ENCODE measurements at places on chromosomes 7 and 10. TPM values are rescaled to one million over a fixed set of nuclear protein-coding genes. Genes with fewer than 3 reads are reported as not detected.

GRCh38 chr7:21099432-21099831, 312.7 kb upstream of the SP8 start:
- H3K27ac ChIP-seq: no peak overlapping the region
- H3K27me3 ChIP-seq: no peaks in the 10 kb centered on the region
- no peaks in the 10 kb centered on the region for H3K4me1 ChIP-seq
- H3K36me3 ChIP-seq: no peaks in the 10 kb centered on the region
- no peak overlapping the region for H3K4me3 ChIP-seq
- DNase-seq: peak; percentile 1

DNA sequence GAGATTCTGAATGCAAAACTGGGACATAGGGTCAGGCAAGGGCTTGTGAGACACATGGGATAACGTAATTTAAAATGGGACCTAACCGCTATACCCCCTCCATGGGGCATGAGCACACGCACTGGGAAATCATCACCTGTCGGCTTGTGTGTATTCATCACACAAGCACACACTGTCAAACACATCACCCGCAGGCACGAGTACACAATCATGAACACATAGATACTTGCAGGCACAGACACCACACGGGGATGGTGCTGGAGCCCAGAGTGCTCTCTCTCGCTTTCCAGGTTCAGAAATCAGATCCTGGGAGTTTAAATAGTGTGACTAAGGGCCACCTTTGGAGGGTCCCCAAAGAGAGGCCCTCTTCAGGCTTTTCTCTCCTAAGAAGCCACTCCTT, 19.6 kb upstream of the TLX1 start:
- H3K4me3 ChIP-seq: no peak overlapping the region
- no peaks in the 10 kb centered on the region for H3K36me3 ChIP-seq
- peaks cover 18% of the 10 kb centered on the region for H3K27me3 ChIP-seq
- H3K4me1 ChIP-seq: no peaks in the 10 kb centered on the region
- DNase-seq: no peak

- peak; percentile 81 for DNase-seq
- H3K27me3 ChIP-seq: no peaks in the 10 kb centered on the region
- H3K36me3 ChIP-seq: no peaks in the 10 kb centered on the region
Measured at GRCh38 chr7:84060760-84061261, 133.8 kb downstream of the SEMA3A start.

DNA sequence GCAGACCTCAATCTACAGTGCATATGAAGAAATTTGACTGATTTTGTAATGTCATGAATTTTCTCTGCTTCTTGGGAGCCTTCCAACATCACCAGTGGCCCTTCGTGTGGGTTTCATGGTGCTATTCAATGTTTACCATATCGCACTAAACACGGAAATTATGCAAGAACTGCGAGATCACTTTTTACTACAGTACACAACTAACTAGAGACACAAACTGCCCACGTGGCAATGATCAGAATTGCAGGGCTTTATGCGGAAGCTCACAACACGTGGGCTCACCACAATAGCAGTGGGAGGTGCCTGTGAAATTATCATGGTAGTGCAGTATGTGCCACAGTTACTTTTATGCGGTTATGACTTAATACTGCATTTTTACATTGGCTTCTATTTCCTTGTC, 449.7 kb upstream of the KLF6 start:
- no peaks in the 10 kb centered on the region for H3K36me3 ChIP-seq
- DNase-seq: no peak
- H3K4me3 ChIP-seq: no peak overlapping the region

- H3K27me3 ChIP-seq: no peaks in the 10 kb centered on the region
- no peak for DNase-seq
- H3K4me1 ChIP-seq: no peaks in the 10 kb centered on the region
- H3K36me3 ChIP-seq: no peaks in the 10 kb centered on the region
Measured at GRCh38 chr10:117249493-117250093, 8.7 kb downstream of the SLC18A2 start.

DNA sequence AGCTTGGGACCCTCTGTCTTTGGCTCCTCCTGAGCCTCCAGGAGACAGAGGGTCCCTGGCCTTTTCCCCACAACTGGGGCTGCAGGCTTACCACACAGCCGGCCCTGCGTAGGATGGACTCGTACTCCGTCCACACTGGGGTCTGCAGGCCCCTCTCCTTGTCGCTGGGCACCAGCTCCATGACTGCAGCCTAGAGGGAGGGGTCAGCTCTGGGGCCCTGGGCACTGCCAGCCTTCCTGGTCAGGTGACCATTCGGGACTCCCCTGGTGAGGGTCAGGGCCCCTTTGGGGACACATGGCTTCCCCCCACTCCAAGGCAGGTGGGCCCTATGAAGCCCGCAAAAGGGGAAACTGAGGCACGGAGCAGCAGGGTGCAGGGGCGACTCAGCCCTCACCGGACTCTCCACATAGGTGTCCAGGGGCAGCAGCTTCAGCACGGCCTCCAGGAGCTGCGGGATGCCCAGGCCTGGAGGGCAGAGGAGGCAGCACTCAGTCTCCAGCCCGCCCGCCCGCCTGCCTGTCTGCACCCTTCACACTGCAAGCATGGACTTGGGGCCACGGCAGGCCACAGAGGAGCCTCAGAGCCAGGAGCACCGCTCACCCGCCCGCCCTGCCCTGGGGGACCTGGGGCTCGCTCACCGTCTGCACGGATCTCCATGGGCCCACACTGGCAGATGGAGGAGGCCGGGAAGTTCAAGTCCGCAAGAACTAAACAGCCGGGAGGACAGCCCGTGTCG, 1.1 kb downstream of the FUOM start:
- no peaks in the 10 kb centered on the region for H3K36me3 ChIP-seq
- H3K27me3 ChIP-seq: no peaks in the 10 kb centered on the region
- H3K27ac ChIP-seq: no peak overlapping the region
- no peak for DNase-seq
- H3K4me3 ChIP-seq: peak overlapping the region; percentile 43

DNA sequence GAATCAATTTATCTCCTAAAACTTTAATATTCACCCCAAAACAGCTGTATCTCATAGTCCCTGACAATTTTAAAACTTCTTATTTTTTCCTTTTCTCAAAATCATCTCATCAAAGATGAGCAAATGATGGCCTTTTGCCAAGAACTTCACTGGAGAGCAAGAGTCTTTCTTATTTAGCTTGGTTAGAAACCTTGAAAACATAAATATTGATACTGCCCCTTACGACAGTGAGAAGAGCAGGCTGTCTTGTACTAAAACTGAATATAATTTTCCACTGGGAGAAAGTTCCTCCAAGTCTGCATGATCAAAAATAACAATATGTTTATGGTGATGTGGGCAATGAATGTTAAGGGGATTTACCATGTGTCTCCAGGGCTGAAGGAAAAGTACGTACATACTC, 109.0 kb downstream of the COL28A1 start:
- H3K4me3 ChIP-seq: no peak overlapping the region
- no peak overlapping the region for H3K27ac ChIP-seq
- peaks cover 2% of the 10 kb centered on the region for H3K4me1 ChIP-seq
- H3K27me3 ChIP-seq: no peaks in the 10 kb centered on the region
- no peak for DNase-seq
- no peaks in the 10 kb centered on the region for H3K36me3 ChIP-seq

DNA sequence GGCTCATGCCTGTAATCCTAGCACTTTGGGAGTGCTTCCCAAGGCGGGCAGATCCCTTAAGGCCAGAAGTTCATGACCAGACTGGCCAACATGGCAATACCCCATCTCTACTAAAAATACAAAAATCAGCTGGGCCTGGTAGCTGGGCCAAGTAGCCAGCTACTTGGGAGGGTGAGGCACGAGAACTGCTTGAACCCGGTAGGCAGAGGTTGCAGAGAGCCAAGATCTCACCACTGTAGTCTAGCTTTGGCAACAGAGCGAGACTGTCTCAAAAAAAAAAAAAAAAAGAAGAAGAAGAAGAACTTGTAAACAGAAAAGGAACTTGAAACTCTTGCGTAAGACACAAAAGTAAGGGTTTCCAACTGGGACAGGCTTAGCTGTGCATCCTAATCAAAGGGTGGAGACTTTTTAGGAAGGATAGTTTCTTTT, 5.6 kb upstream of the IFIT2 start:
- H3K4me1 ChIP-seq: peaks cover 10% of the 10 kb centered on the region
- H3K4me3 ChIP-seq: no peak overlapping the region
- DNase-seq: peak; percentile 90
- H3K27ac ChIP-seq: peak overlapping the region; percentile 78
- no peaks in the 10 kb centered on the region for H3K36me3 ChIP-seq

DNA sequence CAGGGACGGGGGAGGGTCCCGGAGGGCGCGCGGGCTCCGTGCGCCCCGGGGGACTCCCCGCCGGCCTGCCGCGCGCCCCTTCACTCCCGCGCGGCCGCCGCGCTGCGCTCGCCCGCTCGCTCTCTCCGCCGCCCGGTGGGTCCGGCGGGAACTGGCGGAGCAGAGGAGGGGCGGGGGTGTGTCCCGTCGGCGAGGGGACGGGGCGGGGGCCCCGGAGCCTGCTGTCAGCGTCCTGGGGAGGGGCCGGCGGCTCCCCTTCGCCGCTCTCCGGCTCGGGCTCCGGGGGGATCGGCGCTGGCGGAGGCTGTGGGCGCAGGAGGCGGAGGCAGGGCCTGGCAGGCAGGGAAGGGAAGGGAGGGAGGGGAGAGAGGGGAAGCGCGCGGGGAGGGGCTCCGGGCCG, at the start of gene SH3PXD2A:
SH3PXD2A (minus strand) TSS at position 153 of the 400 bp plus-strand sequence. CDS start 310 bp downstream, outside the sequence.
- H3K27me3 ChIP-seq: no peaks in the 10 kb centered on the region
- no peaks in the 10 kb centered on the region for H3K36me3 ChIP-seq
- peak within 1 kb of the TSS; percentile 87 for H3K27ac ChIP-seq
- H3K4me3 ChIP-seq: peak within 1 kb of the TSS; percentile 78
- DNase-seq: peak; percentile 34
- H3K4me1 ChIP-seq: peaks cover 31% of the 10 kb centered on the region

- peaks cover 2% of the 10 kb centered on the region for H3K36me3 ChIP-seq
- no peak overlapping the region for H3K27ac ChIP-seq
- H3K27me3 ChIP-seq: no peaks in the 10 kb centered on the region
Measured at GRCh38 chr10:11465406-11465805, 146.0 kb downstream of the USP6NL start.

DNA sequence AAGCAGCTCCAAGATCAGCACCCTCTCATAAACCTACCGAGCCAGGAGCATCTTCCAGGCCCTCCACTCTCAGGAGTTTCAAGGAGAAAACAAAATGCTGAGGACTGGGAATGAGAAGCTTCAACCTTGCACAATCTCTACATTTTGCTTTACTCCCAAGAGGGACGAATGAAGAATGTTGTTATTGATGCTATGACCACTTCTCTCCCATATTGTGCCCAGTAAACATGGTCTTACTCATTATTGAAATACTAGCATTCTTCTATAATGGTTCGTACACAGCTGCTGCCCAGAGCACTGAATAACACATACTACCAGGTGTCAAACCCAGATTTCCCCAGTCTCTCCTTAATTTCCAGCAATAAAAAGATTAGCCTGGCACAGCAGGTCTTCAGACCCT, 63.4 kb upstream of the BET1 start:
- peaks cover 3% of the 10 kb centered on the region for H3K4me1 ChIP-seq
- no peaks in the 10 kb centered on the region for H3K27me3 ChIP-seq
- H3K27ac ChIP-seq: no peak overlapping the region
- no peak for DNase-seq
- no peak overlapping the region for H3K4me3 ChIP-seq
- no peaks in the 10 kb centered on the region for H3K36me3 ChIP-seq

DNA sequence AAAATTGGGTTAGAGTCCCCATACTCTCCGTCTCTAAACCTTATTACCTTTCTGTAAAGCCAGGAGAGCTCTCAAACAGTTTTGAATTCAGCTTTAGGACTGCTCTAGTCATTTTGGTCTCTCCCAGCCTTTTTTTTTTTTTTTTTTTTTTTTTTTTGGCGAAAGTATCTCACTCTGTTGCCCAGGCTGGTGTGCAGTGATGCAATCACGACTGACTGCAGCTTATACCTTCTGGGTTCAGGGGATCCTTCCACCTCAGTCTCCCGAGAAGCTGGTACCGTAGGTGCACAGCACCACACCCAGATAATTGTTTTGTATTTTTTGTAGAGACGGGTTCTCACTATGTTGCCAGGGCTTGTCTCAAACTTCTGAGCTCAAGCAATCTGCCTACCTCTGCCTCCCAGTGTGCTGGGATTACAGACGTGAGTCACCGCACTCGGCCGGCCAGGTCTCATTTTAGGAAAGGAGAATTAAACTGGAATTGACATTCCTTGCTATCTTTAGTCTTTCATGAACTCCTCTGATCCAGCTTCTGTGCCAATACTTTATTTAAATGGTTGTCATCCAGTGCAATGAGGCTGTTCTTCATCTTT, 31.4 kb upstream of the RSU1 start:
- no peak overlapping the region for H3K27ac ChIP-seq
- H3K36me3 ChIP-seq: no peaks in the 10 kb centered on the region
- no peak overlapping the region for H3K4me3 ChIP-seq
- DNase-seq: peak; percentile 66

GRCh38 chr7:46290374-46291049, 369.4 kb upstream of the IGFBP3 start:
- H3K27me3 ChIP-seq: no peaks in the 10 kb centered on the region
- no peak overlapping the region for H3K27ac ChIP-seq
- no peaks in the 10 kb centered on the region for H3K36me3 ChIP-seq
- no peak for DNase-seq
- peaks cover 10% of the 10 kb centered on the region for H3K4me1 ChIP-seq

DNA sequence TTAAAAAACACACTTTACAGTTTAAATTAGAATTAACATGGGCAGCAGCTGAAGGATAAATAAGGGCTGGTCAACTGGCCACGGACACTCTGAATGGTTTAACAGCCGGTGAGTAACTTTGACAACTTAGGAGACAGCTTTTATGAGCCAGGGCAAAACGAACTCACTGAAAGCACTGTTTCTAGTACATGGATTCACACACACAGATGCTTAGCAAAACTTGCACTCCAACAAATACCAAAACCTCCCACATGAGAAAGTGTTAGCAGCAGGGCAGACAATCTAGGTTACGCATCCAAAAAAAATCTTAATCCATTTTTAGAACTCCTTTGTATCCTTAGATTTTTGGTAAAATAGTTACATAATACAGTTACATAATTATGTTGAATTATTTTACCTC, 486.4 kb downstream of the PHTF2 start:
- H3K27me3 ChIP-seq: no peaks in the 10 kb centered on the region
- H3K4me1 ChIP-seq: no peaks in the 10 kb centered on the region
- no peak overlapping the region for H3K27ac ChIP-seq
- H3K36me3 ChIP-seq: no peaks in the 10 kb centered on the region
- H3K4me3 ChIP-seq: no peak overlapping the region

DNA sequence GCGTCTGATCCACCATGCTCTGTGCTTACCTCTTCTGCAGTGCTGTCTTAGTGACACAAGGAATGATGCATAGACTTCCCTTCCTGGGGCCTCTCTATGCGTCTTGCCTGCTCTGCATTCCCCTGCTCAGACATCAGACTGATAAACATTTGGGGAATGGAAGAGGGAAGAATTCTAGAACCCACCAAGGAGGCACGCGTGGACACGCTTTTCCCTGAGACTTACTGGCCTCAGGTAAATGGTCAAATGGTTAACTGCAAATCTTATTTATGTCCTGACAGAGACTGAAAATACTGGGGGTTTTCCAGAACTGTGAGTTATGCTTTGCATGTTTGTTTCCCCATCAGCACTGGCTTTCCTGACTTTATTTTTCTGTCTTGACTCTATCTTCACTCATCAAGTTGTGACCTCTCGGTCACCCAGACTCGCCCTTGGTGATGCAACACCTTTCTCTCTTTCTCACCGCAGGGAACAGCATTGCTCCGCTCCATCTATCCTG, 285.9 kb upstream of the FZD8 start:
- H3K4me3 ChIP-seq: no peak overlapping the region
- H3K4me1 ChIP-seq: no peaks in the 10 kb centered on the region
- DNase-seq: no peak

The C10orf62 gene
- total RNA-seq: not detected

The MICALL2 gene
- total RNA-seq: 60.1 TPM

The RAB19 gene
- total RNA-seq: not detected

The LRRC18 gene
- total RNA-seq: 0.66 TPM

The SPDYE11 gene
- not detected for total RNA-seq

The TPK1 gene
- total RNA-seq: 4.1 TPM

The OR2F1 gene
- total RNA-seq: not detected
